ENCODE measurements at places on chromosomes 2 and 18.

DNA sequence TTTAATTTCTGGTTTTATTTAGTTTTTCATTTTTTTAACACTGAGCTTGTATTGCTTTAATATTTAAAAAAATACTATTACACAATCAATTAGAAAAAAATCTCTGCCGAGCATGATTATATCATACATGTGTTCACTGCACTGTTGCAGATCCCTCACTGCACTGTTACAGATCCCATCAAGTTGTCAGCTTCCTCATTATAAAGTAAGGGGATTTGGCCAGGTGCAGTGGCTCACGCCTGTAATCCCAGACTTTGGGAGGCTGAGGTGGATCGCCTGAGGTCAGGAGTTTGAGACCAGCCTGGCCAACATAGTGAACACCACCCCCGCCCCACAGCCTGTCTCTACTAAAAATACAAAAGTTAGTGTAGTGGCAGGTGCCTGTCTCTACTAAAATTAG, 33.0 kb upstream of the METTL21A start:
- no peak for DNase-seq

GRCh38 chr18:21656402-21656801, 44.3 kb downstream of the SNRPD1 start:
- DNase-seq, result no peak

DNA sequence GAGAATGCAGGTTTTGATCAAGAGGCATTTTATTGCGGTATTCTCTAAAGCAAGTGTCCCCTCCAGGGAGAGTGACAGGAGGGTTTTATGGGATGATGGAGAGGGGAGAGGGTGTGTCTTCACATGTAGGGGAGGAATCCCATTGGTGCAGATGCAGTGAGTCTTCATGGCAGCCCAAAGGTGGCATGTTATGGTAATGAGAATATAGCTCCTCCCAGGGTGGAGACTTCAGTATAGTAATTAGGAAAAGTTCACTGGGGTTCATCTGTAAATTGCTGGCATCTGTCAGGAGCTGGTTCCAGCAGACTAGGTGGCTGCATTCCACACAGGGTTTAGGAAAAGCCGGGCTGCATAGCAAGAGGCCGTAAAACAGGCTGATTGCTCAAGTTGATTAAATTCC, 230.7 kb upstream of the CCDC68 start:
- DNase-seq, result no peak

- no peak for DNase-seq
Measured at GRCh38 chr2:216901273-216901672, 41.4 kb upstream of the TNP1 start.

GRCh38 chr2:287911-288757, at the start of gene ALKAL2:
Gene ALKAL2, minus strand, starts transcription at chr2:288091. Its CDS starts 256 bp downstream, at chr2:287835.
- no peak for DNase-seq

DNA sequence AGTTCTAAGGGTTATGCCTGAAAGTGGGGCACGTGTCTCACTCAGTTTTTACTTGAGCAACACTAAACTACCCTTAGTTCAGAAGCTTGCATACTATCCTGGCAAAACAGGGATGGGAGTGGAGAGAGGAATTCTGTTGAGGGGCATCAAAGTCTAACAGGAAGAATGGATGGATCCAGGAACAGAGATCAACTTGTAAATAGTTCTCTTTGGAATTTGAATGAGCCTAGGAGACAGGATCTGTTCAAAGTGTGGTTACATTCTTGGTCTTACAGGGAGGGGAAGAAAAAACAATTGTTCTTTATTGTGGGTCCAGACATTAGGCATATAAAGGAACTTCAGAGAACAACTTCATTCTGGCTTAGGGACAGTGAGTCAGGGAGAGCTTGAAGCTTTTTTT, 560.2 kb downstream of the CNTNAP5 start:
- no peak for DNase-seq

- DNase-seq, result no peak
Measured at GRCh38 chr2:1609040-1609439, 135.3 kb downstream of the PXDN start.

- DNase-seq, result no peak
Measured at GRCh38 chr2:1870431-1870830, 126.1 kb upstream of the PXDN start.

- no peak for DNase-seq
Measured at GRCh38 chr2:15731889-15732271, 140.2 kb downstream of the DDX1 start.

DNA sequence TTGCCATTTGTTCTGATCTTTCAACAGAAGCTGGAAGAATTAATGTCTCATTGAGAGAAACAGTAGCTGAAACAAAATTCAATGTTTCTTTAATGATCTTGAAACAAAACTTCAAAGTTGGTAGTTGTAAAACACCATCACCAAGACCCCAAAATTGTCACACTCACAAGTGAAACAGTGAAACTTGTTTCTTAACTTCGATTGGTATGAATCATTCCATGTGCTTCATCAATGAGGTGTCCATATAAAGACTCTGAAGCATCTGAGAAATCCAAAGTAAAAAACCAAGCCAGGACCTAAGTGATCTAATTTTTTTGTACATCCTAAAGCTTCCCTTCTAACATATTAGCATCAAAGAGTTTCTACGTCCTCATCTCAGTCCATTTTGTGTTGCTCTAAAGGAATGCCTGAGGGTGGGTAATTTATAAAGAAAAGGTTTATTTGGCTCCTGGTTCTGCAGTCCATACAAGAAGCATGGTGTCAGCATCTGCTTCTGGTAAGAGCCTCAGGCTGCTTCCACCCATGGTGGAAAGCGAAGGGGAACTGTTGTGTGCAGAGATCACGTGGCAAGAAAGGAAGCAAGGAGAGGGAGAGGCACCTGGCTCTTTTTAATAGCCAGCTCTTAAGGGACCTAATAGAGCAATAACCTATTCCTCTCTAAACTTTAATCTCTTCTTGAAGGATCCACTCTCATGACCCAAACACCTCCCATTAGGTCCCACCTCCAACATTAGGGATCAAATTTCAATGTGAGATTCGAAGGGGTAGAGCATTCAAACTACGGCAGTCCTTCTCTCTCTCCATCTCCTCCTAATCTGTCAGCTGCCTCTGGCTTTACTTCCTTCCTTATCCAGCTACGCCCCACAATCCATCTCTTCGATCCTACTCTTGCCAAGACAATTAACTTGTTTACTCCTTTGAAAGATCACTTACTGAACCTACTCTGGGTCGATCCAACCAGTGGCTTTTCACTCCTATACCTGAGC, 20.7 kb upstream of the TLK1 start:
- DNase-seq, result no peak

GRCh38 chr2:167790189-167790588, 457.2 kb downstream of the STK39 start:
- no peak for DNase-seq

DNA sequence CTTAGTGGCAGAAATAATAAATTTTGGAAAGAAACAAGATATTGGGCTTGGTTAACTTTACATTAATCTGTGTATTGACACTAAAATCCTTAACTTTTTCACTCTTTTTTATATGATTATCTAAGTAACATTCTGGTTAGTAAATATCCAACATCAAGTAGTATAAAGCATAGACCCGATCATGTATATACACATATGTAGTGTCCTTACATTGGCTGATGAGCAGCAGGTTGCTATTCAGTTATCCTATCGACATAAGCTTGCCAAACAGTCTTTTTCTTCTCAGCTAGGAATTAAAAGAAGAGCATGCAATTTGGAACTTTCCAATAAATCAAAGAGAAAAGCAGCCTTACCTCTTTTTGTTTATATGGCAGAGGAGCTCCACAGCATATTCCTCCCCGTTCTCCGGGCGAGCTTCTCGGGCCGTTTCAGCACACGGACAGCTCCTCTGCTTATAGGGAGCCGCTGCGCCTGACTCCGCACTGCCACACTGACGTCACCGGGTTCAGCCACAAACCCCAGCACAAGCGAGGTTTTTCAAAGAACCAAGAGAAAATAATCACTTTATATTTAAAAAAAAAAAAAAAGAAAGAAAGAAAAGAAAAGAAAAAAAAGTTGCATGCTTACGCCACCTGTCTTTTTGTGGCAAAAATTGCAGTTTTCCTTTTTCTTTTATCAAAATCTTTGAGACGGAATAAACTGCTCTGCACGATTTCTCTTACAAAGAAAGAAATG, at the start of gene SCG2:
Gene SCG2, minus strand, starts transcription at position 430 of the 735 bp plus-strand sequence. CDS start 3,079 bp downstream, outside the sequence.
- DNase-seq, result no peak

DNA sequence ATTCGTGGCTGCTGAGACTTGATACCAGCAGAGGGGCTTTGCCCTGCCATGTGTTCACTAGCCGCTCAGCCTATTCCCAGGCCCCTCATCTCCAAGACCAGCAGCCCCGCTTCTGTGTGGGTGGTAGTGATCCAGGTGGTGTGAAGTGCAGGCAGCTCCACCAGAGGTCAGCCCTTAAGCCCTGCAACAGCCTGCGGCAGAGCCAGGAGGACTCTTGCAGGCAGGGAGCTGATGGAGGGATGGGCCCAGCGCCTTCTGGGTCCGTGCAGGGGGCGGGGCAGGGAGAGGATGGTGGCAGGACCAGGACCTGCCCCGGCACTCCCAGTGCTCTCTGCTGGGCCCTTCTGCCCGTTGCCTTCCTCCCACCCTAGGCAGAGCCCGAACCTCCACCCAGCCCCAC, 162.0 kb downstream of the SH3BP4 start:
- no peak for DNase-seq

DNA sequence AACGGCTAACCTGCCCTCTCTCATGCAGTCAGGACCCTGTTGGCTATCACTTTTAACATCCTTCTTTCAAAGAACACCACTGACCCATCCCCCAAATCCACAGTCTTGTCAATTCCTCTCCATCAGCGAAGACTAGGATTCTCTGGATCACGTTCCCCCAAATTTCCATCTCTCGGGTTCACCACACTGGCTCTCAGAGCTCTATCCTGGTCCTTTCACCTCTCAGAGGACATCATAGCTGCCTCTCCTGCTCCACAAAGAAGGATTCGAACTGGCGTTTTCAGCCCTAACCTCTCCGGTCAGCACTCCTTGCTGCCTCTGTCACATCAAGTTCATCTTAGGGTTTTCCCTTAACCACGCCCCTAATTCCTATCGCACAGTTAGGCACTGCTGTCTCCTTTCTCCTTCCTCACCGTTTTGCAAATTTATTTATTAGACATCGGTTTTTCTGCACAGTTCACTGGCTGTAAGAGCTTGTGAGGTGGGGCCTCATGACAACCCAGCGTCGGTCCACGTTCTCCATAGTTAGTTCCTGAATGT, 247.5 kb upstream of the PXDN start:
- no peak for DNase-seq
